RPMI7951 (cell line): ENCODE measurements at places on chromosomes 4 and X. TPM values are rescaled to one million over a fixed set of nuclear protein-coding genes. Genes with fewer than 3 reads are reported as not detected.

The ADH1B gene
- total RNA-seq = not detected in 2 replicates

DNA sequence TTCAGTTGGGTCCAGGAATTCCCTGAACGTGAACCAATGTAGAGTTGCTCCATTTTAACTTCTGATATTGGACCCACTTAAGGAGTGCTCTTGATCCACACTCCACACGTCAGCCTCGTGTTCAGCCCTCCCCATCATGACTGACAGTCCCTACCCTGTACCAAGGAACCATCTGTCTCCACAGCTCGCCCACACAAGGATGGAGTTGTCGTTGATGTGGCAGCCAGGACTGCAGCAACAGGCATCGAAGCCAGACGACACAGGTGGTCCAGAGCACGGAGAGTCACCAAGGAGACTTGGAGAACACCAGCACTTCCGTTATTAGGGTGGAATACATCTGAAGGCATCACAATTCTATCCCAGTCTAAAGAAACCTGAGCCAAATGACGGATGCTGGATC lies 472.1 kb upstream of the NR3C2 start:
- DNase-seq = no peak

The UCP1 gene
- not detected in 2 replicates for total RNA-seq

DNA sequence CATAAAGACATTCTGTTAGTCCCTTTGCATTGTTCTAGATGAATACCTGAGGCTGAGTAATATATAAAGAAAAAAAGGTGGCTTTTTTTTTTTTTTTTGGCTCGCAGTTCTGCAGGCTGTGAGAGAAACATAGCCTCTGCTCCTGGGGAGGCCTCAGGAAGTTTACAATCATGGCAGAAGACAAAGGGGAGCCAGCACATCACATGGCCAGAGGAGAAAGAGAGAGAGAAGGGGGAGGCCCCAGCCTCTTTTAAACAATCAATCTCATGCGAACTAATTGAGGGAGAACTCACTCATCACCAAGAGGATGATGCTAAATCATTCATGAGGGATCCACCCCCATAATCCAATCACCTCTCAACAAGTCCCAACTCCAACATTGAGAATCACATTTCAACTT lies 364.0 kb upstream of the EPHA5 start:
- DNase-seq = no peak

The IL13RA2 gene
- total RNA-seq = 59.2 and 67.6 TPM in 2 replicates

DNA sequence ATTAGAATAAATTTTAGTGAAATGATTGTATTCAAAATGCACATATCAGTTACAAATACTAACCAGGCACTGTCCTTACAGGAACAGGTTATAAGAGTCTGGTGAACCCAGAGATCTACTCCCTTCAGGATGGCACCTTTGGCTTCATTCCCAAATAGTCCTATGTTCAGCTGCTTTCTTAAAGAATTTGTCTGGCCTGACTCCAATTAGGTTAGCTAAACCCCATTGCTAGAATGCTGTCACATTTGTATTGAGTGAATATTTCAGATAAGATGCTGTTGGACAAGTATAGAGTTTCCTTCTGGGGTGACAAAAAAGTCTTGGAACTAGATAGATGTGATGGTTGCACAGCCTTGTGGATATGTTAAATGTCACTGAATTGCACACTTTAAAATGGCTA lies 69.4 kb downstream of the EFHC2 start:
- no peak for DNase-seq

GRCh38 chrX:14354521-14354920 lies 174.8 kb upstream of the GLRA2 start:
- no peak for DNase-seq

GRCh38 chr4:114180481-114180880 lies 201.0 kb upstream of the ARSJ start:
- peak; percentile 69 for DNase-seq

GRCh38 chr4:152112190-152112589 lies 351.4 kb upstream of the GATB start:
- no peak for DNase-seq

The GC gene
- total RNA-seq = not detected in 2 replicates

The CDX4 gene
- total RNA-seq = not detected in 2 replicates

DNA sequence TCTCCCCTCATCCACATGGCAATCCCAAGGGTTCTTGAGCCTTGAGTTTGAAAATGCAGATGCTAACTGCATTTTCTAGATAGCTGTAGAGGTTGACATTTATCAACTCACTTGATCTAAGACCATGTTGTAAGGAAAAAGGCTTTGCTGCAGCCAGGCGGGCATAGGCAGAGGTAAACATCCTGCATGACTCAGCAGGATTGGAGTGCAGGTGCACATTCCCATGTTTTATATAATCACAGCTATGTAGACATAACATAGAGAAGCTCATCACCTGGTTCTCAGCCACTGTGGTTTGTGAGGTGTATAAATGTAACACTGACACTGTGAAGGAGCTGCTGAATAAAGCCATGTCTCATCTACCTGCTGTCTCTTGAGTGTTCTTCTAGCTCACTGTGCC lies 62.3 kb upstream of the PDE5A start:
- DNase-seq = no peak

DNA sequence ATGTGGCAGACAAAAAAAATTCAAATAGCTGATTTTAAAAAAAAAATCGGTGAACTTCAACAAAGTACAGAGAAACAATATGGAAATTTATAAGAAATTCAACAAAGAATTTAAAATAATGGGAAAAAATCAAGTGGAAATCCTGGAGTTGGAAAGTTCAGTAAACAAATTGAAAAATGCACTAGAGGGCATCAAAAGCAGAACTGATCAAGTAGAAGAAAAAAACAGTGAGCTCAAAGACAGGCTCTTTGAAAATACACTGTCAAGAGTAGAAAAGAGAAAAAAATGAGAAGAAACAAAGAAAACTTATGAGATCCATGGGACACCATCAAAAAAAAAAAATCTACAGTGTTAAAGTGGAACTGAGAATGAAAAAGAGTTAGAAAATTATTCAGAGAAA lies 19.6 kb upstream of the FRG1 start:
- DNase-seq = no peak

DNA sequence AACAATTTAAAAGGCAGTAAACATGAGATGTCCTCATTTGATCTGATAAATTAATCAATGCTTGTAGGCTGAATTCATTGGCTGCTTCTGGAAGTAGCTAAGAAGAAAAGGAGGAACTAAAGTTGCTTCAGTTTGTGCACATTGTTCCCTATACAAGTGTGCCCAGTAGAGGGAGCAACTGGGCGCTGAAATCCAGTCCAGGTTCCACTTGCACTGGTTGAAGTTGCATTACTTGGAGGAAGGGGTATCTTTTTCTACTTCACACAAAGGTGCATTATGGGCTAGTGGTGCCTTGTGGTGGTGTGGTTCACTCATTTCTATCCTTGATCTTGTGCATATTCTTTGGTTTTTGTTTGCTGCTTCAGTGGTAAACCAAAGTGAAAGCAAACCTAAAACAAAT lies 67.9 kb upstream of the SOX3 start:
- peak; percentile 15 for DNase-seq

DNA sequence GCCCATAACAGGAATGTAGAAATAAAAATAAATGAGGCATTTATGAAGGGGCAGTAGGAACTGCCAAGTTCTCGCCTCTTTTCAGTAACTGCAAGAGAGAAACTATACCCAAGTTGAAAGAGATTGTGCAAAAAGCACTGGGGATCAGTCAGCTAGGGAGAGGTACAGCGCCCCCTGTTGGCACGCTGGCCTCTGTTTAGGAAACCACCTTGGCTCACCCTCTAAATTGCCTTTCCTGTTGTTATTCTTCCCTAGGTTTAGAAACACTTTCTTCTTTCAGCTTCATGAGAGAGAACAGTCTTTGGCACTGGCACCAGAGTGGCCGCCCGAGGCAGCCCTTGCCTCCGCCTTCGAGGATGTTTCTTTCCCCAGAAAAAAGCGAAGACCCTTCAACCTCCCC lies 348.5 kb downstream of the MID1IP1 start:
- DNase-seq = peak; percentile 58

GRCh38 chr4:118755438-118756226 lies 70.4 kb downstream of the METTL14 start:
- no peak for DNase-seq

The ARHGAP6 gene
- not detected in 2 replicates for total RNA-seq

- DNase-seq = no peak
These were observed 13.7 kb downstream of the APELA start for GRCh38 chr4:164890691-164891090.

- DNase-seq = no peak
These were observed 83.0 kb upstream of the TMEM33 start for GRCh38 chr4:41852229-41852628.

The F11 gene
- not detected in 2 replicates for total RNA-seq

- no peak for DNase-seq
These were observed 38.0 kb upstream of the TMPRSS11F start for GRCh38 chr4:68167706-68168105.

The BEND2 gene
- total RNA-seq = not detected in 2 replicates

DNA sequence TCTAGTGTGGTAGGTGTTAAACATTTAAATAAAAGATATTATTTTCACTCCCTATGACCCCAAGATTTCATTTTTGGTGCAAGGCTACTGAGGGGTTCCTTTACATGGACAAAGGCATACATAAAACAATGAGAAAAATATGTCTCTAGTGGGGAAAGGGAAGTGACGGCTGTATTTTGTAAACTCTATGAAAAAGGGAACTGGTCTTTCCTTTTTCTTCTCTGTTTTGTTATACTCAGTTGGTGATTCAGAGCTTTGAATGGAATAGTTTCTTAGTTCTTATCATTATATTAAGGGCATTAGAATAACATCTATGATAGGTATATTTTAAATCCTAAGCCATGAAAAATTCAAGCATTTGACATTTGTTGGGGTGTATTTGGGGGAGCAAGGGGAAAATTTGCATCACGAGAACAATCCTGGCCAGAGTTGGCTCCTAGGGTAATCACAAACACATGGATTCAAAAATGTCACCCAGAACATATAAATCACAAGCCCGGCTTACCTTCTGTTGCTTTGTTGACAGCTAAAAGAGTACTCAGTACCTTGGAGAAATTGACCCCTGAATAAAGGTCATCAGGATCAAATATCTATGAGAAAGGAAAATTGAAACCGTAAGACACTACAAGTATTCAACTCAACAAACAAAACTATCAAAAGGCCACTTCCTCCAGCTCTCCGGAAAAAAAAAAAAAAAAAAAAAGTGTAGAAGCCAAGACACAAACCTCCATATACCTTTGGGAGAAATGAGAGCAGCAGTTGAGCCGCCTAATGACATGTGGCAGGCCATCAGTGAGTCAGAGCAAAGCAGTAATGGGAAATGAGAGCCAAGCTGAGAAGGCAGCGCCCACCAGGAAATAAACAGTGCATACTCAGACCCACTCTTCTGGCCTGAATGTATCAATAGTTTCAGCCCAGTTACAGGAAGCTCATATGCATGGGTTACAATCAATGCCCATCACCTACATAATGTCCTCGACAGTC lies 33.4 kb downstream of the ARHGEF6 start:
- DNase-seq = no peak
